ENCODE measurements at places on chromosomes 2 and 18.

DNA sequence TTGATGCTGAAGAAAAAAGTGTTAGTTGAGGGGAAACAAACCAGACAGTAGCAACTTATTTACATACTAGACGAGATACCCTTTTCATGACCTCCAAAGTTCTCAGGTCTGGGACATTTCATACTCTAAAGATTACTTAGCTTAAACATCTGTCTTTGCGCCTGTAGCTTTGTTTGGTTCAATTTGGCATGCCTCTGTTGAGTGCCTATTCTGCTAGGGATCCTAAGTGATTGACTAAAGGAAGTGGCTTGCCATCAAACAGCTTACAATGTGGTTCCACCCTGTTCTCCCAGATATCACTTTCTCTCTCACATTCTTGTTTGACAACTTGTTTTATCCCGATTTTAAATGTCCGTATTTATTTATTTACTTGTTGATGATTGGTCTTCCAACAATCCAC, 488.8 kb downstream of the PARD3B start:
- no peak for DNase-seq

DNA sequence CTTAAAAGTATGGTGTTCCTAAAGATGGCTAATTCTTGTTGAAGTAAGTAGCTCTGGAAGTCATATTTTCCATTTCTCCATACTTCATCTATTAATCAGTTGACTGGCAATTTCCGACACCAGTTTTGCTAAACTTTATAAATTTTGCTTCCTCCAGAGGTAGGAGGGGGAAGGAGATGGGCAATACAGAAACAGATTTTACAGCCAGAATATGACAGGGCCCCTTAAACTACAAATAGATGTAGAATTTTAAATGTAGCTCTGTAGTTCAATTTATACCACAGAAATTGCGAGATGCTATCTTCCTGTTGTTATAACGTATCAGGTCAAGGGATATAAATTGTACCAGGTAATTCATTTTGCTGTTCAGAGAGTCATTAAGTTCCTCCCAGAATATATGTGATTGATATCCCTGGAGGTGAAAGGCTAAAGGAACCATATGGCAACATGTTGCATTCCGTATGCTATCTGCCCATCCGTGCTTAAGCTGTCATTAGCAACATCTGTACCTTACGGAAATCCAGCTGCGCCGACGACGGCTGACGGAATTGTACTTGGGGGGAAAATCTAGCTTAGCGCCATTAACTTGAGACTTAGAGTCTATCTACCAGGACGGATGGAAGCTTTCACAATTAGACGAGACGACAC, 8.4 kb upstream of the NR4A2 start:
- no peak for DNase-seq

DNA sequence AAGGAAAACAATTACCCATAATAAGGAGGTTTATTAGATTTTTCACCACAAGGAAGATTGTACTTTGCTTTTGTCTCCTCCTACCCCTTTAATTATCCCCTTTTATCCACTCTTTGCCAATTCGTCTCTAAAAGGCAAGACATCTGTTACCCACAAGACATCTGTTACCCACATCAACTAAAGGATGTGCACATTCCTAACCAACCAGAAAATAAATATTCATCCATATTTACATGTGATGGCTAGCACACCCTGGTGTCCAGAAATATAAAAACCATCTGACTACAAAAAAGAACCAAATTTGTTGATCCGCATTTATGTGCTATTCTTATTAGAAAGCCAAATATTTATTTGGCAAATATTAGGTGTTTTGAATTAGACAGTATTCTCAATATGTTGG, 35.7 kb downstream of the ACVR1C start:
- DNase-seq = no peak

DNA sequence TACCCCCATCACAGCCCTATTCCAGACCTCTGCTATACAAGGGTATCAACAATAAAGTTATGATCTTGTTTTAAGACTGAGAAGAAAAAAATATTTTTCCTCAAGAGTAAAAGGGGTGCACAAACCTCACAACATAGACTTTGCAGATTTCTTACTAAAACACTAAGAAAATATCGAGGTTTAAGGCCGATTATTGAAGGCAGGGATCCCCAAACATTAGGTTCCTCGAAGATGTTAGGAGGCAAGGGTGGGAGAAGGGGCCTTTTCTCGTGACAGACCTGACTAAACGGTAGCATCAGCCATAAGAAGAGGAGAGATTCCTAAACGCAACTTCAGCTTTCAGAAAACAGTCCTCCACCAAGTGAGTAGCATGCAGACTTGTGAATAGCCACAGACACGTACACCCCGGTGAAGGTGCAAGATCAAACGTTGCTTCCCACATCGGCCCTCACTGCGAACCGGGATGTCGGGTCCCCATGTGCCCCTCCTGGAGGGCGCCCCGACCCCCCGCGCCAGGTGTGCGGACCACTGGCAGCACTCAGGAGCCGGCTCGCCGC, 678 bp downstream of the PIAS2 start:
- DNase-seq = no peak

DNA sequence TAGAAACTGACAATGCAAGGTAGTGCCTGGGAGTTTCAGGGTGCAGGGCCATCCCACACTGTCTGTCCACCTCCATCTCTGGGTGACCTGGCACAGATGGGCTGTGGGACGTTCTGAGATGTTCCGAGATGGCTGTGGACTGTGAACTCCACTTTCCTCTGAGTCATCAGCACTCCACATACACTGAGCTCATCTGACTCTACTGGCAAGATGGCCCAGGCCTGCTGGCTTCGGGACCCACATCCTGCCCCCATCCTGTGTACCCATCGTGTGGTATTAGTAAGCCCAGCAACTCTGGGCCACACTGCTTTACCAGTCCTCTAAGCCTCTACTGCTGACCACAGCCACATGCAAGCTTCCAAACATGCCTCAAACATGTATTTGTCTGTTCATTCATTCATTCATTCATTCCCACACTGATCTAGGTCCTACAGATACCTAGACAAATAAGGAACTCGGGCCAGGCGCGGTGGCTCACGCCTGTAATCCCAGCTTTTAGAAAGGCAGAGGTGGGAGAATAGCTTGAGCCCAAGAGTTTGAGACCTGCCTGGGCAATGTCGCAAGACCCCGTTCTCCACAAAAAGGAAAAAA, 124.8 kb upstream of the CXCR4 start:
- no peak for DNase-seq

GRCh38 chr2:24339856-24340262, 20.5 kb downstream of the ITSN2 start:
- DNase-seq = no peak

DNA sequence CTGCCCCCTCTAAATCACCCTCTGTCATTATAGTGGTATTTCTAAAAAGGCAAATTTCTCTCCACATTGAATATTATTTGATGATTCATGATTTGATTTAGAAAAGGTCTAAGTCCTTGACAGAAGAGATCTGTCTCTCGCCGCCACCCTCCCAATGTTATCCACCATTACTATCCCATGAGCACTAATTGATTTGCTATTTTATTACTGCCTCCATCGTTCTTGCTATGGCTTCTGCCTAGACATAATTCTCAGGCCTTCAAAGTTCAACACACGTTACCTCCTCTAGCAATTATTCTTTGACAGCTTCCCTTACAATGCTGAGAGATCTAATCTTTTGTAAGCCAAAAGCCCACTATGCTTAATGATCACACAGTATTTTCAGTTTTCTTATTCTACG, 507.0 kb upstream of the CHAC2 start:
- no peak for DNase-seq

DNA sequence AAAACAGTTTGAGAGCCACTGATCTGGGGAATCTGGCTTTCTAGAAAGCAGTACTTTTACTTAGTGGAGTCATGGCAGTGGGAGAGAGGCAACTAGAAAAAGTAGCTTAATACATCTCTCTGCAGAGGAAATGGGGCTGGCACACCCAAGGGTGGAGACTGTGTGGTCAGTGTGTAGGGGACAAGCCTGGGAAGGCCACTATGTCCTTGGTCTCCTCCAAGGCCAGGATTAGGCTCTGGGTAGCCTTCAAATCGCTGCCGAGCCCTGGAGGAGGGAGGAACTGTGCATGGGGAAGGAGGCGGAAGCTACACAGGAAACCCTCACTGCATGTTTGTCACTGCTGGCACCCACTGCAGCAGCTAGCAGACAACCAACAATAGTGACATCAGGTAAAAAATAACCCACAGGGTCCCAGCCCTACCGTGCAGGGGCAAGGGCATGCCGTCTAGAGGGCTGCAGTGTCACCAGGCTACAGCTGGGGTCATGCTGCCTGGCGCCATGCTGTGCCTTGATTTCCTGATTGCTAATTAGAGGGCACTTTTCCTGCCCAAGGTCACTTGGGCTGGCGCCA, 34.8 kb downstream of the LBH start:
- DNase-seq = no peak

GRCh38 chr2:154974041-154974440, 275.5 kb downstream of the KCNJ3 start:
- DNase-seq = no peak

- no peak for DNase-seq
Observed at GRCh38 chr18:44693030-44693784, 12.5 kb downstream of the SETBP1 start.

DNA sequence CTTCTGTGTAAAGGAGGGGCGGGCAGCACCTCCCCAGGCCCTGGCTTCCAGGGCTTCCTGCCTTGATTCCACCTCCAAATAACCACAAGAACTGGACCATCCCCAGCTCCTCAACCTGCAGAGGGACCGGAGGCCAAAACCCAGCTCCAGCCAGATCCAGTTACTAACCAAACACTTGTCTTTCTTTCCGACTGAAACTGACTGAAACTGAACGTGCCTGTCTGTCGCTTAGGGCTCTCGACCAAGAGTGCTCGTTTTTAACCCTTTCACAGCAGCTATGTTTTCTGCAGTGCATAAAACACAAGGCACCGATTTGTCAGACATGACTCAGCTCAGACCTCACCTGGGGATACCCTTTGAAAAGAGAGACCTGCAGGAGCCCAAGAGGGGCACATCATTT, 249.9 kb upstream of the SIX2 start:
- DNase-seq = no peak

DNA sequence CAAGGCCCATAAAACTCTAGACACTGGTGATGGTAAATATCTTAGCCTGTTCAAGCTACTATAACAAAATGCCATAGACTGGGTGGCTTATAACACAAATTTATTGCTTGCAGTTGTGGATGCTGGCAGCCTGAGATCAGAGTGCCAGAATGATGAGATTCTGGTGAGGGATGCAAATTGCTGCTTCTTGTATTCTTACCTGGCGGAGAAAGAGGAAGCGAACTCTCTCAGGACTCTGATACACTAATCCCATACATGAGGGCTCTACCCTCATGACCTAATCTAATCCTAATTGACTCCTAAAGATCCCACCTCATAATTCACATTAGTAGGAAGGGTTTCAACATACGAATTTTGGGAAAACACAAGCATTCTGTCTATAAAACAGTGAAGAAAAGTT, 4.6 kb upstream of the IER3IP1 start:
- no peak for DNase-seq

Measured in Right ventricle myocardium inferior (tissue), 1 donor.